ENCODE measurements at places on chromosomes 1 and 21. TPM values are rescaled to one million over a fixed set of nuclear protein-coding genes. Genes with fewer than 3 reads are reported as not detected.

LPAR3 gene
- not detected for total RNA-seq

DNA sequence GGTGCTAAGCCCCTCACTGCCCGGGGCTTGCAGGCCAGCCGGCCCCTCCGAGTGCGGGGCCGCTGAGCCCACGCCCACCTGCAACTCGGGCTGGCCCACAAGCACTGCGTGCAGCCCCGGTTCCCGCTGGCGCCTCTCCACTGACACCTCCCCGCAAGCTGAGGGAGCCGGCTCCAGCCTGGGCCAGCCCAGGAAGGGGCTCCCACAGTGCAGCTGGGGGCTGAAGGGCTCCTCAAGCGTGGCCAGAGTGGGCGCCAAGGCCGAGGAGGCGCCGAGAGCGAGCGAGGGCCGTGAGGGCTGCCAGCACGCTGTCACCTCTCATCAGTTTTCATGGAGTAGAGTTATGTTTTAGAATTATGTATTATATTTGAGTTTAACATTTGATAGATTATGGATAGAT is 176.5 kb upstream of the FAM78B start:
- DNase-seq: no peak

- DNase-seq: no peak
These were observed 1044.4 kb downstream of the PLA2G4A start for GRCh38 chr1:187873126-187873525.

GRCh38 chr1:36084497-36085115 is 712 bp downstream of the TEKT2 start:
- DNase-seq: no peak
